ENCODE measurements at places on chromosomes 11 and 22.

DNA sequence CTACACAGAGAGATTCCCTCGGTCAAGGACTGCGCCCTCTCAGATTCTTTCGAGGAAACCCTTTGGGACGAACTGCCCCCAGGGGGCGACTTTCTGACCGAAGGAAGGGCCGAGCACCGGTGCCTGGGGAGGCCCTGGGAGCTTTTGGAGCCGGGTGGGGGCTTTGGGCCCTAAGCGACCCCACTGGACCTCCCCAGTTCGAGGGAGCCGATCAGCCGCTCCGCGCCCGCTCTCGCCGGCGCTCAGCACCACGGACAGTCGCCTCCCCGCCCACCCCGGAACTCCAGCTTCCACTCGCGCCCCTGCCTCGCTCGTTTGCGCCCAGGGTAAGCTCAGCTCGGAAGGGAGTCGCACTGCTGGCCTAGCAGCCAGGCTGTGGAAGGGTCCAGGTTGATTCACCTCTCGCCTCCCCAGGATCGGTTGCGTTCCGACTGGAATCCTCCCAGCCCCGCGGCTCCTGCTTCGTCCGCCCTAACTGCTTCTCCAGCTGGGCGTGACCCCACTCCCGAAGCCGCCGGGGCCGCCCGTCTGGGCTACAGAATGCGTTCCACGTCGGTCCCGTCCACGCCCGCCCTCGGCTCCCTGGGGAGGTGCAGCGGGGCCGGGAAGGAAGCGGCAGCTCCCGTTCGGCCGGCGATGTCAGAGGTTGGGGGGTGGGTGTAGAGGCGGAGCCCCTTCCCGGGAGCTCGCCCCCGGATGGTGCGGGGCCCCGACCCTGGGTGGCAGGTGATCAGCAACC lies 428 bp downstream of the SCN3B start:
- DNase-seq = no peak

DNA sequence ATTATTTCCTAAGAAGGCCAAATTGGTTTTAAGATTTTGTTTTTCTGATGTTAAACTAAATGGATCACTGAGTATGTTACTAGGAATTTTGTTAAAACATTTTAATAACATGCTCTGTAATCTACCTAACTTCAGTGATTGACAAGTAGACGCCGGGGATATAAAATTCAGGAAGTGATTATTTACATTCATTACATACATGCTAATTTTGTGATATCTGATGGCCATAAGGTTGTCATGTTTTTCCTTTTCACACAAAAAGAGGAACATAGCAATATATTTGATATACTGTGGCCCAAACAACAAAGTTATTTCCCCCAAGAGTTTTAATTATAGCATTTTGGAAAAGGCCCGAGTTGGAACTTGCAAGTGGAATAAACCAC lies 12.1 kb downstream of the SCUBE1 start:
- no peak for DNase-seq

DNA sequence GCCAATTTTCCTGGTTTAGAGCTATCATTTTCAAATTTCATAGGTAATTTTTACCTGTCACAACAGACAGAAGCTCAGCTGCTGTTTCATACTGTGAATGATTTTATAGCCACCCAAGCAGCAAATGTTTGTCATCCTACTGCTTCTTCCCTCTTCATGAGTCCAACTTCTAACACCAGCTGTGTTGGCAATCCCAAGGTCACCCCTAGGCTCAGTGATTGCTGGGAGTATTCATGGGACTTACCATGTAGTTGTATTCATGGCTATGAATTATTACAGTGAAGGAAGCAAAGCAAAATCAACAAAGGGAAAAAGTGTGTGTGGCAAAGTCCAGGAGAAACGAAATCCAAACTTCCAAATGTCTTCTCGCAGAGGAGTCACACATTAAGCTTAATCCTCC lies 28.5 kb downstream of the CUL5 start:
- no peak for DNase-seq

GRCh38 chr22:46352691-46353386 lies 17.3 kb downstream of the TRMU start:
- no peak for DNase-seq

- no peak for DNase-seq
Observed at GRCh38 chr11:26095340-26095739, 236.6 kb upstream of the ANO3 start.

- no peak for DNase-seq
Observed at GRCh38 chr11:121458551-121458950, 5.8 kb upstream of the SORL1-AS1 start.

- DNase-seq = no peak
Observed at GRCh38 chr22:43319661-43320486, 23.3 kb downstream of the SCUBE1 start.

- DNase-seq = no peak
Observed at GRCh38 chr11:10927538-10927937, 69.7 kb upstream of the ZBED5 start.

DNA sequence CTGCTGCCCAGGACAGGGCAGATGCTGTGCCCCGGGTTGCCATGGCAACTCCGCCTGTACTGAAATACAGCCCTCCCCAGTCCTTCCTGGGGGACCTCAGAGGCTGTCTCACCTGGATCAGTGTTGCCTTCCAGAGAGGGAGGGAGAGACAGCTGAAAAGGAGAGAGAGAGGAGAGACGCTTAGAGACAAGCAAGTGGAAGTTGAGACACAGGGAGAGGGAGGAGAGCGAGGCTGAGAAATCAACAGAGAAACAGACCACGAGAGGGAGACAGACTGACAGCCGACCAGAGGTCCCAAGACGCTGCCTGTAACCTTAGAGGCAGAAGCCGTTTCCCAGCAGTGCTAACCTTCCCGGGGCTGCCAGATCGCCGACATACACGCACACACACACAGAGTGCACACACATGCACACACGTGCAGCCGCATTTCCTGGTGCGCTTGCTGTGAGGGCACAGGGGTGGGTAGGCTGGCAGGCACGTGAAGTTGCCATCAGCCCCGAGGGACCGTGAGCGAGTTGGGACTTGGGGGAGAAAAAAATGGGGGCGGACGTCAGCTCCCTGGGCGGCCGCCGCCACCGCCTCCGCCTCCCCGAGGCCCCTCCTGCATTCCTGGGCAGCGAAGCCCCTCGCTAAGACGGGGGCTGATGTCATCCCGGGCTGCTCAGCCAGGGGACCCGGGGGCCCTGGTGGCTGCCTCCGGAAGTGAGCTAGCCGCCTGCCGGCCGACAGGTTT lies 88.6 kb upstream of the CRYBB3 start:
- peak; percentile 15 for DNase-seq

GRCh38 chr11:20042045-20042639 lies 118.1 kb downstream of the DBX1 start:
- no peak for DNase-seq

DNA sequence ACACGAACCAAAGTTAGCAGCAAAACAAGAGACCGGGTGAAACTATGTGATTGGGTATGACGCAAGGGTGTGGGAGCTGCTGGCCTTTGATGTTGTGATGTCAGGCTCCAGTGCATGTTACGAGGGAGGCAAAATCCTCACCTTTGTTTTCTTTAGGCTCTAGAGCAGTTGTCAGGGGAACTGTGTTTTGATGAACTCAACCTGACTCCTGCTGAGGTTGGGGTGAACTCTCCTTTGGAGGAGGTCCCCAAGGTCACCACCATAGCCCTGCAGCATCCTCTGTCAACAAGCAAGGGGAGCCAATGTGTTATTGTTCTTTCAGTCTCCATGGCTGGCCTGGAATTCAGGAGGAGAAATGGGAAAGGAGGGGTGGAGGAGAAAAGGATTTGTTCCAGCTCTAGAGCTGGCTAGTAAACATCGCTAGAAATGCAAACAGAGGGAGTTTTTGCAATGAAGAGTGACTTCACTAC lies 33.8 kb downstream of the RASSF10 start:
- DNase-seq = no peak

GRCh38 chr11:112229746-112230433 lies 3.7 kb downstream of the PTS start:
- peak; percentile 93 for DNase-seq

- no peak for DNase-seq
Observed at GRCh38 chr11:29564486-29564885, 452.3 kb downstream of the KCNA4 start.

DNA sequence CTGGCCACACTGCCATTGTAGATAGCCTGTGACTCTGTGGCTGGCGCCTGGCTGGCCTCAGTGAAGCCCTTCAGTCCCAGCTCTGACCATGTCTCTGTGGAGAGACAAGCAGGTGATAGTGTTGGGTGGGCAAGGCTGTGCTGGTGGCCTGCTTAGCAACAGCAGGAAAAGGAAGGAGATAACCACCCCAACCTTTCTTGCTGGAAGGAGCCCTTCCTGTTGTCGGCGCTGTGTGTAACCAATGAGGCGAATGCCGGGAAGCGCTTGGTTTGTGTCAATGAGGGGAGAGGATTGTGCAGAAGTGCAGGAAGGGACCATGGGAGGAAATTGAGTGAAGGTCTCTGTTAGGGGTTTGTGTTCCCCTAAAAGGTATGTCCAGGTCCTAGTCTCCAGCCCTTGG lies 27.3 kb downstream of the PARVB start:
- DNase-seq = no peak

DNA sequence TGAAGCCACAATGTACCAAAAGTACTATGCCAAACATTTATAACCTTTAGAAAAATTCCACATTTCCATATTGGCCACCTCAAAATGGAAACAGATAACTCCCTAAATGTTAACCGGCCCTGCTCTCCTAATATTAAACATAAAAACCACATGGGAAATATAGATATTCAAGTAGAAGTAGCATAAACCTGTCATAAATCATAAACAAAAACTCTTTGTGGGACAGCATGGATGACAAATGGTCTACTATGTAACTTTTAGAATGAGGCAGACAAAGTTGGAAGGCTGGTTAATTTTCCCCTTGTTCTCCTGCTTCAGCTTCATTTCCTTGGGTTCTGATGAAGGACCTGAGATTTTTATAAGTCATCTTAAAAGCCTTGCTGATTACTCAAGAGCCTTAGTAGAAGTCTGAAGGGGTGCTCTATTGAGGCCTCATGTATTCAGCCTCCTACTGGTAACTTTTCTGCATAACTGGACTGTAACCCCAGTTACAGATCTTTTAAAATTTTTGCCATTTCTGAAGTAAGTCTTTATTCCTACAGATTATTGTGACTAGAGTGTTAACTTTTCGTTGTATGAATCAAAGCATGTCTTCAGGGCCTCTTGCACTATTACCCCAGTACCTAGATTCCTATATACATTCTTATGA lies 116.4 kb downstream of the STIM1 start:
- DNase-seq = no peak

GRCh38 chr11:47887910-47888569 lies 39.9 kb upstream of the NUP160 start:
- no peak for DNase-seq

GRCh38 chr22:35452351-35452781 lies 52.4 kb downstream of the MCM5 start:
- no peak for DNase-seq

- DNase-seq = no peak
Observed at GRCh38 chr22:47390026-47390970, 627.8 kb downstream of the TBC1D22A start.

- peak; percentile 49 for DNase-seq
Observed at GRCh38 chr11:59787816-59788215, 22.8 kb downstream of the MRPL16 start.

DNA sequence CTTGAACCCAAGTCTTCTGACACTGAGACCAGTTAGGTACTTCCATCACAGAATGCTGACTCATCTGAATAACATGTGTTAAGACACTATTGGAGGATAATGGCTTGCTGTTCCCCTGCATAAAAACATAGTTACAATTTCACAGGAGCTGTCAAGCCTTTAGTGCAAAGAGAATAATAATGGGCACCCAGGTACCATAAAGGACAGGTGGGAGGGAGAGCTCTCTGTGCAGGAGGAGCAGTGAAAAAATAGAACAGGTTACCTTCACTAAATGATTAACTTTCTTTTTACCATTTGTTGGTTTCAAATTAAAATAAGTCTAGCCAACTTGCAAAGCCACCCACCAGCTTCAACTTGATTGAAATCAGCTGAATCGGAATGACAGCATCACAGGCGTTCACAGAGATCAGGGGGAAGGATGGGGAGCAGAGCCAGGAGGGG lies 173.2 kb downstream of the DSCAML1 start:
- DNase-seq = no peak

DNA sequence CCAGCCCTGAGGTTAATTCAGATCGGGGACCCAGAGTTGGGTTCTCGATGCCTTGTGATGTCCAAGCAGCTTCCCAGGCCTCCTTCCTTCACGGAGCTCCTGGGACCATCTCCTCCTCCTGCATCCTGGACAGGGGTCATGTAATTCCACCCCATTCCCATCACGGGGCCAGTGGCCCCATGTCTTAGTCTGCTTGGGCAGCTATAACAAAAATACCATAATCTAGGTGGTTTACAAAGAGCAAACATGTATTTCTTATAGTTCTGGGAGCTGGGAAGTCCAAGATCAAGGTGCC lies 41.7 kb upstream of the PRDM11 start:
- no peak for DNase-seq

- DNase-seq = no peak
Observed at GRCh38 chr11:115377882-115378296, 126.3 kb downstream of the CADM1 start.

DNA sequence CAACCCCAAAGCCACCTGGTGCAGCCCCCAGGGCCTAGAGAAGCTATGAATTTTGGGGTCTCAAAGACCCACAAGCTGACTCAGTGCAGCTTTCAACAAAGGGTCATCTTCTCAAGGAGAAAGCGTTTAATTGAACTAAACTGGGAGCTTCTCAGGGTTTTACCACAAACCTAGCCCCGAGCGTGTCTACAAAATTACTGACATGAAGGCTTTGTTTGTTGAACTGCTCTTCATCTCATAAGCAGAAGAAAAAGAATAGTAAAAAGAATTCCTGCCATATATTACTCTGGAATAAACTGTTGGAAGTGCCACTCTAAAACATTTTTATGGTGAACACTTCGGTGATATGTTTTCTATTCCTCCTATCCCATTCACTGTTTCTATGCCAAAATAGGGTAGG lies 50.8 kb upstream of the INCENP start:
- no peak for DNase-seq

DNA sequence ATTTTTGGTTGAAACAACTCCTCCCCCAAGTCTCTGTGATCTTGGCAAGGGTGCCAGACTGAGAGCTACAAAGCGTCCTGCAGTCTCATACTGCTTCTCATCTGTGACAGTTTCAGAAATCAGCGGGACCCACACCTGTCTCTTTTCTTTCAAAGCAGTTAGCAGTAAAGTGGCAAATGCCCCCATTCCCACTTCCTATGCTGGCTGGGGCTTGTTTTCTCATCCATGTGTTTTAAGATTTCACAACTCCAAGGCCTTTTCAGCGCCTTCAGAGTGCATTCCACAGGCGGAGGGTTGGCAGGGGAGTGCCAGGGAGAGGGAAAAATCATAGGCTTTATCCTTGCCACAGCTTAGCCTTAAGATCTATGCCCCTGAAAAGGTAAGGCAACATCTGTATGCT lies 493.5 kb downstream of the OPCML start:
- DNase-seq = no peak

All from GM04503 (cell line).